ENCODE measurements at places on chromosomes 12 and 14.

- no peak for DNase-seq
These were observed 74.3 kb upstream of the OTX2 start for GRCh38 chr14:56884617-56885016.

GRCh38 chr12:94458877-94459727, 565 bp downstream of the CEP83 start:
- DNase-seq: no peak

GRCh38 chr12:64064706-64065105, 157.4 kb downstream of the KICS2 start:
- no peak for DNase-seq

GRCh38 chr12:116803013-116803736, 65.1 kb downstream of the RNFT2 start:
- no peak for DNase-seq

GRCh38 chr12:114694436-114695304, 10.7 kb upstream of the TBX3 start:
- no peak for DNase-seq

- no peak for DNase-seq
These were observed 502.5 kb downstream of the VRK1 start for GRCh38 chr14:97299661-97300060.

DNA sequence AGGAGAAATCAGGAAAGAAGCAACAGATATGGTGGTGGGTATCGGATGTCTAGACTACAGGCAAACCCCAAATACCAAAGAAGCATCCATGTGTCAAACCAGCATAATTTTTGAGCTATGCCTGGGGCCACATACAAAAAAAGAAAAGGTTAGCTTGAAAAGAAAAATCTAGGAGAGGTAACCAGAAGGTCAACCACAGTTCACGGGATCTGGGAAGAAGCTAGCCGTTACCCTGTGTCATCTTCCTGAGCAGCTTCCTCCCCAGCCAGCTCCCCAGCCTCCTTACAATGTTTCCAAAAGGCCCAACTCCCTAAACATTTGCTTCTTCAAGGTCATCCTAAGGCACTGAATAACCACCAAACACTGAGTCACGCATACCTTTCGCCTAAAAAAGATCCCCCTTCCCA, 3.1 kb downstream of the SINHCAF start:
- no peak for DNase-seq

DNA sequence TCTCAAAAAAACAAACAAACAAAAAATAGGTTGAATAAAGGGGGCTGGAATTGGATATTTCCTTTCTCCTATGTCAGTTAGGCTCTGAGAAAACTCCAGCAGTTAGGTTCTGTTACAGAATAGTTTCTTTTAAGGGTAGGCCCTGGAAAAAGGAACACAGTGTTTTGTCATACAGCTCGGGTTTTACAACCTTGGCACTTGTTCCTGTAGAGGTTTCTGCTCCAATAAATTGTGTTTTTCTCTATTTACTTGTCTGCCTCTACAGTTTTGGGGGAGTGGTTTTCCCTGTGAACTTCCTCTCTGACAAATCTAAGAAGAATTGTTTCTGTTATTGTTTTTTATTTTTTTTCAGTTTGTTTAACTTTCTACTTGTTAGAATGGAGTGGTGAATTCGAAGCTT, 167.6 kb downstream of the ACSS3 start:
- DNase-seq: no peak

- DNase-seq: no peak
These were observed 2.7 kb downstream of the ZNF410 start for GRCh38 chr14:73889376-73889775.
